T-cell (primary cell): ENCODE measurements at places on chromosomes 3 and 15.
A peak's percentile ranks its signal among the peaks of the same experiment; 100 is the strongest.

DNA sequence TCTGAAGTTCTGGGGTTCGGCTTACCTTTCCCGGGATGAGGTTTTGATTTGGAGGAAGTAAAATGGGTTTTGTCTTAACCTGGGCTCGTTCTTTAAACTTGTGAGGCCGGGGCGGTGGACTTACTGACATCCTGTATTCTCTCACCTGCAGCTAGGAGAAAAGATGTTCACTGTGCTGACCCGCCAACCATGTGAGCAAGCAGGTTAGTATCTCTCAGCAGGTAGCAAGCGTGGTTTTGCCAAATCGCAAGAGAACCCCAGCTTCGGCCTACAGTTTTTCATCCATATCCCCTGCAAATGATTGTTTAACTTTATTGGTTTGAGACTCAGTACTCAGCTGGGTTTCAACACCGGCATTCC, 891 bp downstream of the ENTPD3 start:
- no peak for DNase-seq

- no peak for DNase-seq
Measured at GRCh38 chr15:82933576-82933975, 18.9 kb downstream of the HOMER2 start.

- no peak for DNase-seq
Measured at GRCh38 chr3:66931699-66932098, 66.4 kb upstream of the KBTBD8 start.

DNA sequence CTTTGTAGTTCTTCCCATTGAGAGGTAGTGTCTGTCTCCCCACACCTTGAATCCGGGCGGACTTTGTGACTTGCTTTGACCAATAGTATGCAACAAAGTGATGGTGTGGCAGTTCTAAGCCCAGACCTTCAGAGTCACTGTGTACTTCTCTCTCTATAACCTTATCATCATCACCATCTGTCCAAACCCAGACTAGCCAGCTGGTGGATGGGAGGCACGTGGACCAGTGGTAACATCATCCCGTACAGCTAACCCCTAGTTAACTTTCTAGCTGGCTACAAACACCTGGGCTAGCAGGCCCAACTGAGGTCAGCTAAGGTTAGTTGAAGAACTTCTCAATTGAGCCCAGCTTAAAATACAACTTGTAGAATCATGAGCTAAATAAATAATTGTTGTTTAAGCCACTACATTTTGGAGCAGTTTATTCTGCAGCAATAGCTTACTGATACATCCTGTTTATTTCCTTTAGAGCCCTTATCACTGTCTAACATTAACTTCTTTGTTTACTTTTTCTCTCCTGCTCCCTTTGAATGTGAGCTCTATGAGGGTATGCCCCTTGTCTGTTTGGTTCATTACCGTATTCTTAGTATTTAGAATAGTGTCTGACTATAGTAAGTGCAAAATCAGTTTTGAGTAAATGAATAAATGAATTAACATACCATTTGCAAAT, 11.5 kb upstream of the CCR9 start:
- DNase-seq, result no peak

GRCh38 chr3:141913150-141913811, 36.8 kb downstream of the ATP1B3 start:
- DNase-seq, result peak; percentile 47

DNA sequence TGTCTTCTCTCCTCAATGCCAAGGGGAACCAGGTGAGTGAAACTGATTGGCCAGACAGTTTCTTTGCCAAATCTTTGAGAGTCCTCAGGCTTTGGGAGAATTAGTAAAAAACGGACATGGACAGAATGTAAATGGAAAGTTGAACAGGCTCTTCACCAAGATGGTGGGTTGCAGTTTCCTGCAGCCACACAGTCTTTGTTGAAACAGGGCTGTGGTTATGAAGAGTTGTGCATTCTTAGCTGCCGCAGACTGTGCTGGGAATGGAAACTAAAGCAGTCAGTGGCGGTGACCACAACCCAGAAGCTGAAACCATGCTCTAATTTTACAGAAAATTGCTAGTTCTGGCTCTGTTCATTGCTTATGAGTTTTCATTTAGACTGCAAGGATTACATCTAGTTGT, 42.1 kb upstream of the TASOR start:
- peak; percentile 35 for DNase-seq

- DNase-seq, result no peak
Measured at GRCh38 chr15:58742022-58742813, 7.3 kb downstream of the ADAM10 start.

GRCh38 chr15:101020451-101020850, 101.3 kb downstream of the LRRK1 start:
- no peak for DNase-seq

DNA sequence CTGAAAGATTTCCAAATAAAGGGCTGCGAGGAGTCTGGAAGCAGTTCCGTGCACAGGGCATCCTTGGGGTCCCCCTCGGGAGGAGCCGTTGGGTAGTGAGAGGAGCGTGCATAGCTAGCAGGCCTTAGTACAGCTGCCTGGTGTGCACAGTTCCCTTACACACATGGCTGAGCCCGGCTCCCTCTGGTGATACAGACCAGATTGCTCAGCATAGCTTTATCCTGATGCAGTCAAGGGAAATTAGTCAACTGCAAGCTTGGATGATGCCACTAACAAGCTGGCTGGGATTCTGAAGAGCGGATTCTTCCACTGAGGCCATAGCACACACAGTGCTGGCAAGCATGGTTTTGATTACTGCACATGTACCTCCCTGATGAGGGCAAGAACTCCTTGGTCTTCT, 349.4 kb downstream of the LRTM1 start:
- no peak for DNase-seq

DNA sequence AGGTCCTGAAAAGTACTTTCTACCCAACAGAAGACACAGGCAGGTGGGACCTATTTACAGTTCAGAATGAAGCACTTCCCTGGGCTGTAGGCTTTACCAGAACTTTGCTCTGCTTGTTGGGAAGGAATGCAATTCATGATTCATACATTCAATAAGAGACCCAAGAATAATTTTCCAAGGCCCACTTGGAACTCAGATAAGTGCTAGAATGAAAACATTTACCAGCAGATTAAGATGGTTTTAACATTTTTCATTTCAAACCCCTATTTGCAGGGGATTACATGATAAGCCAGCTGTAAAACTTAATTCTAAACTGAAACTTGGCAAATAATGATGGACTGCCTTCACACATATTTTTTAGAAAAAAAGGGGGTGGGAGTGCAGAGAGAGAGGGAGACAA, 417.2 kb downstream of the ERC2 start:
- no peak for DNase-seq

- no peak for DNase-seq
Measured at GRCh38 chr3:8743021-8743601, 9.5 kb downstream of the CAV3 start.

DNA sequence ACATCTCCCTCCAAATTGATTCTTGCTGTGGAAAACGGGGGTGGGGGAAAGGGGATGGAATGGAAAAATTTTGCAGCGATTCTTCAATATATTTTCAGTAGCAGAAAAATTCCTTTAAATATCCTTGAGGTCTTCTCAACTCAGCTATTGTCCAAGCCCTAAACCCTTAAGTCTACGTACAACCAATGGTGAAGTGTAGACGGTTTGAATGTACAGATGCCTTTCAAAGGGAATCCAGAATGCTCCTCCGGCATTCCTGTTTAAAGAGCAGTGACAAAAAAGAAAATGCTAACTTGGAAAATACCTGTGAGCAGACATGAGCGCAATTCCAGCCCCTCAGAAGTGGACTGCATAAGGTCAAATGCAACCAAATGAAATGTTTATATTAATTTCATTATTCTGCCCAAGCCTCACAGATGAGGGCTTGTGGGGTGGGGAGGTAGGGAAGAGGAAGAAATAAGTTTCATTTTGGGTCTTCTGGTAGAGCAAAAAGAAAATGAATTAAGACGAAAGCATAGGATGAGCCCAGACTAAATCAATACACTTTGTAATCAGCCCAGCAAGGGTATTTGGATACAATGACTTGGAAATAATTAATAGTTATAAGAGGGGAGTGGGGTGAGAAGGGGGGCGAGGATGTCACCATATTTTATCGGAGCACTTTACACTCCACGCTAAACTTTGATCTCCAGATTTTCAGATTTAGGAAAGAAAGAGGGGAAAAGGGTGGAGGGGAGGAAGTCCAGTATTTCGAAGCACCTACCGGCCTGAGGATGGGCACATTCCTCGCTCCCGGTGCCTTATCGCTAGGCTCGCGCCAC, 2.7 kb downstream of the FOXP1 start:
- no peak for DNase-seq

DNA sequence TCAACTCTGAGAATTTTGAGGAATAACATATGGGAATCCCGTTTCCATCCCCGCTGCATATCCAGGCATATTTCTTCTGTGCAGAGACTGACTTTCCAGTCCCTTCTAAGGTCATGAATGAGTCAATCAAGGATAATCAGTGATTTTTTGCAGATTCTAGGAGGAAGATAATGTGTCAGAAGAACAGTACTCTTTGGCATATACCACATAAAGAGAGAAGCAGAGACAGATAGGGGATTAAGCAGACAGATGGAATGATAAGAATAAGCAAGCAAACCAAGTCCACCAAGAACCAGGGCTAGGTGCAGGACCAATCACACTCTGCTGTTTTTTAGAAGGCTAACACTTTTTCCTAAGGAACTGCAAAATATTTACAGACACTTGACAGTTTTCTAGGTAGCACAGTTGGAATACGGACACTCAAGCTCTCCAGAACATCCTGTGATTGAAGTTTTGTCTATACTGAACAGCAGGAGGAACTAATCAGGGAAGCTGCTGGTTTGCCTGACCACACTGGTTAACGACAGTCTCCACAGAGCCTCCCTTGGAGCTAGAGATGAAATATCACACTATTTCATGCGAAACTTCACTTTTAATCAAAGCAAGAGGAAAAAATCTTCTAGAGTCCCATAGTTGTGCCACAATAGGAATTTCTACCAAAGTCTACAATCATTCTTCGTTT, 450.0 kb upstream of the KCNMB2 start:
- no peak for DNase-seq

- DNase-seq, result no peak
Measured at GRCh38 chr15:34116620-34117019, 14.7 kb downstream of the PGBD4 start.

DNA sequence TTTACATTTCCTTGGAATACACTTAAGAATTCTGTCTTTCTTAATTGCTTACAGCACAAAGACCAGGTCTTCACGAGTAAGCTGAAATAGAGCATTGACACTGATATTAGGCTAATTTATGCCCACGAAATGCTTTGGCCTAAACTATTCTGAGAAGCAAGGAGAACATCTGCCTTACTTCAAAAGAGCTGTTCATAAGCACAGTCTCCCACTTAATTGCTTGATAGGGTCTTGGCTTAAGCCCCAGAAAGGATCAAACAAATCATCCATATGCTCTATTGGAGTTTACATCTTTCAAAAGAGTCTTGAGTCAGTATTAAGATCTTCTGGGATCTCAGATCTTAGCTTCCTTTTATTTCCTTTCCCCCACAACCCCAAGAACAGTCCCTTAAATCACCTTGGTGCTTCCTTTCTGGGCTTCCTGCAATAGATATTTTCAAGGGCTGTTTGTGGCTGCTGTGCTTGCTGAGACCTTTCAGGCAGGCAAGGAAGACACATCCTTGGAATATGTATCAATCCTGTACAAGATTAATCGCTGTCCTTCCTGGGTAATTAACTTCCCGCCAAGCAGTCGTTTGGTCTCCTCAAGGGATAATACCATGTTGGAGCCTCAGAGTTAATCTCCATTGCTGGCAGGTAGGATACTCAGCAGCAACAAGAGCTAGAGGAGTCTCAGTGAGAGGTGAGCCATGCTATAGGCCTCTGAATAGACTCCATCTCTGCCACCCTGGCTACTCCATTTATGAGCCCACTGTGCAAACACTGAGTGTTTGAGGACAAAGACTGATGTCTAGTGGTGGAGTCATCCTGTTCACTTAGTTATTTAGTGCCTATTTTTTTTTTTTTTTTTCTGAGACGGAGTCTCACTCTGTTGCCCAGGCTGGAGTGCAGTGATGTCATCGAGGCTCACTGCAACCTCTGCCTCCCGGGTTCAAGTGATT, 37.1 kb downstream of the TMEM158 start:
- no peak for DNase-seq

GRCh38 chr15:51904931-51905330, 66.6 kb downstream of the LEO1 start:
- no peak for DNase-seq

DNA sequence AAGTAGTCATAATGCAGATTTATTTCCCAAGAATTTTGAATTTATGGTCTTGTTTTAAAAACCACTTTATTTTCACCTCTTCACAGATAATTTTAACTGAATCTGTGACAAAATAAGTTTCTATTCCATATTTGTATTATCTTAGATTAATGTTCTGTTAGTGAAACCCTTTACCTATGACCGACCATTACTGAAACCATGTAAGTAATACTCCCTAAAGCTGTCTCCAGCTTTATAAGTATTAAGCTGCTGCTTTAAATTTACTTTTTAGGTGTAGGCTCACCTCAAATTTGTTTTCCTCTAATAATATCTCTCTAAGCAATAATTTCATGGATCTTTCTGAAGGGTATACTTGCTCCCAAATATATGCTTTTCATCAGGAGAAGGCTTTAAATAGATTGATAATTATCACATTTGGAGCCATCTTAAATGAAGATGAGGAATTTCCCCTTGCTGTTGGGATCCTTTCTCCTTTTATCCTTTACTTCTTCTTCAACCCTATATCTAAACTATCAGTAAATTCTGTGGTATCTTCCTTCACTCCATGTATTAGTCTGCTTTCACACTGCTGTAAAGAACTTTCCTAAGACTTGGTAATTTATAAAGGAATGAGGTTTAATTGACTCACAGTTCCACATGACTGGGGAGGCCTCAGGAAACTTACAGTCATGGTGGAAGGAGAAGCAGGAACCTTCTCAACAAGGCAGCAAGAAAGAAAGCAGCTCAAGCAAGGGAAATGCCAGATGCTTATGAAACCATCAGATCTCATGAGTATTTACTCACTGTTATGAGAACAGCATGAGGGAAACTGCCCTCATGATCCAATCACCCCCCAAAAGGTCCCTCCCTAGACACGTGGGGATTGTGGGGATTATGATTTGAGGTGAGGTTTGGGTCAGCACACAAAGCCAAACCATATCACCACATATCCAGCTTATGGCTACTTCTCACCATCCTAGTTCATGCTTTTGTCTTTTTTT, 92.3 kb upstream of the P2RY1 start:
- DNase-seq, result no peak

DNA sequence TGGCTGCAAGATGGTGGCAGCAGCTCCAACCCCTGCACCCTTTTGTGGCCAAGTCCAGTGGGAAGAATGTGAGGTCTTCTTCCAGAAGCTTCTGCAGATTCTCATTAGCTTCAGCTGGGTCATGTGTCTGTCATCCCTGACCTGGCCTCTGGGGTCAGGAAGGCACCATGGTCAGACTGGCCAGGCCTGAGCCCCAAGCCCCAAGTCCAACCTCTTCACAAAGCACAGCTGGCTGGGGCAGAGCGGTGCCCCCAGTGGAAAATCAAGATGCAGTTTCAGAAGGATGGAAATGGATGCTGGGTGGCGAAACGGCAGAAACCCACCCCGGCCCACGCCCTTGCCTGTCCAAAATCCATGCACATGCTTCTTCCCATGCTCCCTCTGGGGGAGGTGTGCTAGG, 15.9 kb upstream of the GATA2 start:
- no peak for DNase-seq

- DNase-seq, result no peak
Measured at GRCh38 chr15:35078221-35078915, 6.7 kb downstream of the NANOGP8 start.

- DNase-seq, result no peak
Measured at GRCh38 chr15:89028036-89028435, 60.2 kb upstream of the ABHD2 start.

- DNase-seq, result no peak
Measured at GRCh38 chr3:44893097-44893496, 18.7 kb downstream of the TGM4 start.

GRCh38 chr3:159499031-159499793, 489.4 kb upstream of the IL12A start:
- no peak for DNase-seq
